Activated CD8-positive, alpha-beta memory T cell treated with anti-CD3 and anti-CD28 coated beads for 1 hour (primary cell): ENCODE measurements at places on chromosomes 2 and 18.

- no peak for DNase-seq
These were observed 9.1 kb downstream of the HSBP1L1 start for GRCh38 chr18:79973517-79973916.

DNA sequence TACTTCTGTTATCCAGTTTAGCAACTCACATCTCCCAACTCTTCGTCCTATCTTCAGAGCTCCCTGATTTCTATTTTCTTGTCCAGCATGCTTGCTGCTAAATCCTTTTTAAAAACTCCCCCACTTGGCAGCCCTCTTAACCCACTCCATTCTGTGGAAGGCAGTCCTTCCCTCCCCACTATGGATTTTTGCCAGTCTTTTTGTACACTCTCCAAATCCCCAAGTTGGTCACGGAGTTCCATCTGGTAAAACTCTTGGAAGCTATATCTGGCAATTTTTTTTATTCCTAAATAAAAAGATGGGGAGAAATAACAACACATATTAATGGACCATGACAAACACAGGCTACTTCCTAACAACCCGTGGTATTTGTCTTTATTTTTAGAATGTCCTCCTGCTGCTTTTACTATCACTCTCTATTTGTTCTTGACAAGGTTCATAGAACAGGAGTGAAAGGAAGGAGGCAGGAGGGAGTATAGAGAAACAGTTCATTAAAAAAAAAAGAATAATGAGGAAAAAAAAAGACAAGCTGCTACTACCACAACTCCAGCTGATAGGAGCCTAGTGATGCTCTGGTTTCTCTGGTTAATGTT lies 120.0 kb upstream of the THSD7B start:
- no peak for DNase-seq

GRCh38 chr18:2981212-2981728 lies 31.7 kb downstream of the LPIN2 start:
- no peak for DNase-seq

DNA sequence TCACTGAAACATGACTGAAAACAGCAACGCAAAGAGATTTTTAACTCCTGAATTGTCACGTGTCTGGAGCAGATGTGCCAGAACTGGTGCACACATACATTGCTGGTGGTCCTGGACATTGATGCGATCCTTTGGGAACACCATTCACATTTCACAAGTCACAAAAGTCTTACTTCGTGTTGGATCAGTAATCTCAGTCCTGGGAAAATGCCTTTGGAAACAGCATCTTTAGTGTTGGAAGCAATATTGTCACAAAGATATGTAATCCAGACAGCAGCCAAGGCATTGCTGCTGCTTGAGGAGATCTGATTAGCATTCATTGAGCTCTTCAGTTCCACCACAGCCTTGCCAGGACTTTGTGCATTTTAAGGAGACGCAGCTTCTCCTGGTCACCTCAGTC lies 126.2 kb upstream of the SH3BP4 start:
- no peak for DNase-seq

- DNase-seq, result no peak
These were observed 6.6 kb upstream of the CDH2 start for GRCh38 chr18:28183418-28184078.

DNA sequence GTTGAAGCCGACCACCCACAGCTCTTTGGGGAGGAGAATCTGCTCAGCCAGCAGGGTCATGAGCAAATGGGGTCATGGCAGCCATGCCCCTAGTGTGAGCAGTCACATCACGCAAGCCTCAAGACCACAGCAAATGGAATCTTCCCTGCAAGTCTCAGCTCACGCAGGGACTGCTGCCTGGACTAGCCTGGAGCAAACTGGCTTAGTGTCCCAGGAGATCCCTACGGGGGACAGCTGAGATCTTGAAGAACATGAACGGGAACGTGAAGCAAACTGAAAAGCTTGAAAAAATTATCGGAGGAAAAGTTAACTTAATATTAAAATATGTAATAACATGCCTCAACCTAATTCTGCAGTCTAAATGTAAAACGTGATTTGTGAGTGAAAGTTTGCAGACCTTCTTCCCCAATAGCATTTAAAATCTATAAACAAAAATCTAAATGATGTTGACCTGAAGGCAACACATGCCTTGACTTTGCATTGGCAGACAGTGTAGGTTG lies 118.4 kb downstream of the FAM124B start:
- DNase-seq, result no peak

- DNase-seq, result no peak
These were observed 96.1 kb downstream of the NRP2 start for GRCh38 chr2:205778356-205778755.

GRCh38 chr2:215360596-215360995 lies 48.7 kb downstream of the ATIC start:
- no peak for DNase-seq

DNA sequence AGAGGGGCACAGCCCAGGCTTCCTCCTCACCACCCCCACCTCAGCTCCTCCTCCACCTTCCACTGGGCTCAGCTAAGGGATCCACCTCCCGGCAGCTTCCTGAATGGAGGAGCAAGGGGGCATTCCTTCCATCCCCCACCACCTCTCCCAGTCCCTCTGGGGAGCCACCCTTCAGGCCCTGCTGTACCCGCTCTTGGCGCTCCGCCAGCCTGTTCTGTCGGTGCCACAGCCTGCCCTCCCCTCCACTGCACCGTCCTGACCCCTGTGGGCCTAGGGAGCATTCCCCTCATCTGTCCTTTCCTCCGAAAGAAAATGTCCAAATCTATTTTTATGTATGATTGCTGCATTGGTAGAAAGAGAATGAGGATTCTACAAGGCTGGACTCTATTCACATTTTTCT lies 59.9 kb downstream of the KIF1A start:
- no peak for DNase-seq

DNA sequence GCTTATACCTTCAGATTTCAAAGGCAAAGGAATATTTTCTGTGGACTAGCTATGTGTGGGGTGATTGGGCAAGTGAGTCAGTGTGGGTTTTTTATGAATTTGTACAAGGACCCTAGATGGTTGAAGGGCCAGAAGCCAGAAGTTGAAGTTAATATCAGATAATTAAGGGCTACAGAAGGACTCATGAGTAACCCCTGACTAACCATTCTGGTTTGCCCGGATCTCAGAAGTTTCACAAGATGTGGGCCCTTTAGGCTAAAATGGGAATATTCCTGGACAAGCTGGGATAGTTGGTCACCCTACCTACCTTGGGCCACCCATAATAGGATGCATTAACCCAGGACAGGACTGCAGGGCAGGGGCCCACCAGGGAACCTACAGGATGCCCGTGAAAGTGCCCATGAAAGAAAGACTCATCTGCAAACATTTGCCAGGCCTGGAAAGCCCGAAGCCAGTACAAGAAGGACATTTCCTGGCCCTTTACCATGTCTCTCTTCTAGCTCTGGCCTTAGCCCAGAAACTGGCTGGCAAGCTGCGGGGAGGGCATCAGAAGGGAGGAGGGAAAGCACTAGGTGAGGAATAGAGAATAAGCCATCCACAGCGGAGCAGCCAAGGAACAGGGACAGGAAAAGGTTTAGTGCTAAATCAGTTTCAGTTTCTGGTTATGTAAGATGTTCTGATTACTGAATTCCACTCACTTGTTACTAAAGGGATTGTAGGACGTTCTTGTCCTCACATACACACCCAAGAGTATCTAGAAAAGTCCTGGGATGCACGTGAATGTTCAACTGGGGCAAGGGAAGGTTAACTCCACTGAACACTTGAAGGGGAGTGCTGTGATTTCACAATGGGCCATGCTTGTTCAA lies 33.6 kb downstream of the GCG start:
- no peak for DNase-seq

DNA sequence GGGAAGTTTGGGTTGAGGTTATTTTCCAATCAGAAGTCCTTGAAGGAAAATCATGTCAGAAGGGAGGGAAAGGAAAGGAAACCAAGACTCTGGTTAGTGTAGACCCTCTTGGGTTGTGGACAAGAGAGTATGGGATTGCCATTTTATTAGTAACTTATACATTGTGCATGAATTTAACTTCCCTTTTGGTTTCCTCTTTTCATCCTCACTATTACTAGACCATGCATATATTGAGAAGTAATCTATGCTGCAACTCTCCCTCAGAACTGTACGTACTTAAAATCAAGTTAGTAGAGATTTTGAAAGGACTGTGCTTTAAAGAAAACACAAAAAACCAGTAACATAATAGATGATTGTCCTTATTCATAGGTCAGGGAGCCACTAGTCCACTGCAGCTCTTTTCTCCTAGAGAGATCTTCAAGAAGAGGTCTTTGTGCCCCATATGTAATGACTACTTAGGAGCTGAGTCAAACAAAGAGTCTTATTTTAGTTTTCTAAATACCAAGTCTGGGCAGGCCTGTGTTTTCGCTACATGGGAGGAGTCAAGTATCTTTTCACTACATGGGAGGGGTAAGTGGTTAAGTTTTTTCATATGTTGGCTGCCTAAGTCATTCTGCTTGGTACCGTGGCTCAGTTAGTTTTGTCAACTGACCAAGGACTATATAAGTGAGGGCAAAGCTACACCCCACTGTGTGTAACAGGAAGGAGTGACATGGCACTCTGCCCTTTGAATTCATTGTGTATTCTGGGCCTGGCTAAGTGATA lies 25.2 kb upstream of the FAM117B start:
- no peak for DNase-seq

DNA sequence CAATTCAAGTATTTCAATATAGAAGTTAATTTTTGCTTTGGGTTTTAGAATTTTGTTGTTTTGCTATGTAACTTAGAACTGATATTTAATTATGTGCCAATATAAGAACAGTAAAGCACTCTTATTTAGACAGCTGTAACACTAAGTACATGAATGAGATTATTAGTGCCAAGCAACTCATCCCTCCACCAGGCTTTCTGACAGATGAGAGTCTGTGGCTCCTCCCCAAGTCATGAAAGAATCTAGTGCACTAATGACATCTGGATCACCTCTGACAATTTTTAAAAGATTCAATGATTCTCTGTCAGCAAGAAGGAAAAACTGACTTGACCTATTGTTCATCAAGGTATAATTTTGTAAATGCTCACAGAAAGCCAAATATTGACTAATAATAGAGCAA lies 67.8 kb downstream of the TMEFF2 start:
- no peak for DNase-seq

DNA sequence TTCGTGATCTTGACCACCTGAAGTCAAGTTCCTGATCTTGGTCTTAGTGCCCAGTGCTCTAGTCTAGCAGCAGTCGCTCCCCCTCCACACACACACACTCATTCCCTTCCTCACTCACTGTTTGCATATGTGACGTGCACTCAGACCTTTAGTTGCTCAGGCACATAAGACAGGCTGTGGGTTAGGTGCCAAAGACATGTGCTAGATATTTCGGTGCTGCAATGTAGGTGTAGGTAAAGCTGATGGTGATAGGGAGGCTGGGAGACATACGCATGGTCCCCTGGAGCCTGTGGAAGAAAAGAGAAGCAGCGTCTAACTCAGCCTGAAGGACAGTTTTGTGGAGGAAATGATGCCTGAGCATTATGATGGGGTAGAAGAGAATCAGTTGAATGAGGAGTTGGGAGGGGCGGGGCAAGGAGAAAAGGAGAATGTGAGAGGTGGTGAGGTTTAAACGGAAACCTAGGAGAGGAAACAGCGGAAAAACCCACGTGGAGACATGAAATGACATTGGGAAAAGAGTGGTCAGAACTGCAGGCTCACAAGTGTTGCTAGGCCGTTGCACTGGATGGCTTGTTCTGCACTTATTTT lies 3.8 kb downstream of the TTC39C start:
- no peak for DNase-seq

DNA sequence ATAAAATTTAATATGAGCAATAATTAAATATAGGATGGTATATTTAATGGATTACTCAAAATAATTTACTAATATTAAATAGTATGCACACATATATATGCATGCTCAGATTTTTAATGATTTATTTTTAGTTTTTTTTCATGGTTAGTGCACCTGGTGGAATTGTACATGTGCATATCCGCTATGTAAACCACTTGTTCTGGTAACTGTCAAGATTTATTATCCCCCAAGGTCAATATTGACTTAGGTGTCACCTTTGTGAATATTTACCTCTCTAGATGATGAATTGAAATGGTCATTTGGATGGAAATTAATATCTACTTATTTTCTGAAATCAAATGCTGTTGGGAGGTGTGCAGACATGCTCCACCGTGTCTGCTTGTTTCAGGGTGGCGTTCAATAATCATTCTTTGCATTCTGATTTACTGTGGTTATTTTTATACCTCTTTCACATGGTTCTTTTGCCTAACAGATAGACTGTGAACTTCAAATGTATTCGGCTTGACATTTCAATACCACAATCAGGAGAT lies 14.7 kb downstream of the CNTNAP5 start:
- no peak for DNase-seq

DNA sequence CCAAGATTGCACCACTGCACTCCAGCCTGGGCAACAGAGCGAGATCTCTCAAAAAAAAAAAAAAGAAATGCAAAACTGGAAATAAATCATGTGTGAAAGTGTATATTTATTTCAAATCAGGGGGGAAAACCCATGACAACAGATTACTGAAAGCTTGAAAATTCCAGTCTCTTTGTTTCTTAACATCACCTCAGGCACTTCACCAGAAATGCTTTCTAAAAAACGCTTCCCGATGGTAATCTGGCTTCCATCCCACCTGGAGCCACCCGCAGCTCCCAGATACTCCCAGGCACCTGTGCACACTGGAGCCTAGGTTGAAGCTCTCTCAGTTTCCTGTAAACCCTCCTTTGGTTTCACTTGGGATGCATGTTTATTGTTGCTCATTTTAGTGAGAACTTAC lies 7.2 kb upstream of the ITGB6 start:
- DNase-seq, result no peak

GRCh38 chr18:32966141-32966540 lies 193.3 kb upstream of the KLHL14 start:
- DNase-seq, result no peak

- DNase-seq, result no peak
These were observed 166.7 kb upstream of the ZNF521 start for GRCh38 chr18:25518716-25519053.

DNA sequence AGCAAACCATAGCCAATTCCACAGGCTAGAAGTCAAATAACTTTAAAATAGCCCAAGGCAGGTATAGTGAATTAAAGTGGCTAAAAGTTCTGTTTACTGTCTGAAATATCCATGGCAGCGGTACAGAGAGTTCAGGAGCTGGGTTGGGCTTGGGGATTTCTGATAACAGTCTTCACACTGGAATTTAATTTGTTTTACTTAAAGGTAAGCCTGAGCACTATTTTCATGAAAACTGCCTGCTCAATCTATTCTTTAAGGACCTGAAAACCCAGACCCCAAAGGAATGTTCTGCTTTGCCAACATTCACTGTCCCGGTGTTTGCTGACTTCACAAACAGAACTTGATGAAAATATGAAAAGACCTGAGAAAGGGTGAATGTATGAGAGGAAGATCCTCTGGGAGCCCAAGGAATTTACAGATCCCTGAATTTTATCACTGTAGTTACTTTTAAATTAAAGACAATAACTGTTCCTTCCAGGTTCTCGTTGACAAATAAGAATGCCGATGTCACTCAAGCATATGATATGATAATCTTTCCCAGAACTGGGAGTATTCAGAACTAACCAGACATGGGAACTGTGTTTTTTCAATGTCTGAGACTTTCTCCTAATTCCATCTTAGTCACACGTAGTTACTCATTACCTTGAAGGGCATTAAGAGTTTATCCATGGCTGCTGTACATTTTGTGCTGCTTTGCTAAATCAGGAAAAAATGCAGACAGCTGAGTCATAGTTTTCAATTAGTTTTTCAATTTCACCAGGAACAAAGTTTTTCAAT lies 28.3 kb upstream of the ITGB6 start:
- no peak for DNase-seq
